M059J (cell line): ENCODE measurements at places on chromosomes 6 and 20.

- no peak for DNase-seq
Measured at GRCh38 chr20:24820345-24820744, 128.7 kb upstream of the CST7 start.

- peak; percentile 56 for DNase-seq
Measured at GRCh38 chr6:24126586-24127192, 674 bp downstream of the NRSN1 start.

DNA sequence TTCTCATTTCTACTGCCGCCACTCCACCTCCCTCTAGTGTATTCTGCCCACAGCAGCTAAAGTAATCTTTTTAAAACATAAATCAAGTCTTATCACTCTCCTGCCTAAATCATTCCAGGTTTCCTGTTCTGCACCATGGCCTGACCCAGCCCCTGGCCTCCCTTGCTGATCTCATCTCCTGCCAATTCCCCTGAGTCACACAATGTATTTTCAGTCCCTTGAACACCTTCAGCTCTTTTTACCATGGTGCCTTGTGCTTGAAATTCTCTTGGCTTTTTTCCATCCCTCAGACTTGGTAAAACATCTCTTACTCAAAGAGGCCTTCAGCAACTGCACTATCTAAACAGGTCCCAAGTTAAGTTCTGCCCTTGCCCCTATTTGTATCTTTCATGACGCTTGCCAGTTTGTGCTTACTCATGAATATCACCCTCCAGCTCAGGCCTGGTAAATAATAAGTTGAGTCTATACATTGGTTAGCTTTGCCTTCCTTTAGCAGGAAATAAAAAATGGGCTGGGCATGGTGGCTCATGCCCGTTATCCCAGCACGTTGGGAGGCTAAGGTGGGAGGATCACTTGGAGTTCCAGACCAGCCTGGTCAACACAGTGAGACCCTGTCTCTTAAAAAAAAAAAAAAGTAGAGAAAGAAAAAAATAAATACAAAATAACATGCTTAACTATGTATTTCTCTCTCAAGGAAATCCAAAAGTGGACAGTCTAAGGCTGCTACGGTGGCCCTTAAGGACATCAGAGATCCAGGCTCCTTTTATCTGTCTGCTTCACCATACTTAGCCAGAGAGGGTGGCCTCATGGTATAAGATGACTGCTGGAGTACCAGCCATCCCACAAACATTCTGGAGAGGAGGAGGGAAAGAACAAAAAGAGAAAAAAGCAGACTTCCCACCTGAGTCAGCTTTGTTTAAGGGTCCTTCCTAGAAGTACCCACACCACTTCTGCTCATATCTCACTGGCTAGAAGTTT is 62.2 kb downstream of the ARFGEF2 start:
- peak; percentile 100 for DNase-seq

- no peak for DNase-seq
Measured at GRCh38 chr6:106003268-106003987, 82.7 kb upstream of the PRDM1 start.

DNA sequence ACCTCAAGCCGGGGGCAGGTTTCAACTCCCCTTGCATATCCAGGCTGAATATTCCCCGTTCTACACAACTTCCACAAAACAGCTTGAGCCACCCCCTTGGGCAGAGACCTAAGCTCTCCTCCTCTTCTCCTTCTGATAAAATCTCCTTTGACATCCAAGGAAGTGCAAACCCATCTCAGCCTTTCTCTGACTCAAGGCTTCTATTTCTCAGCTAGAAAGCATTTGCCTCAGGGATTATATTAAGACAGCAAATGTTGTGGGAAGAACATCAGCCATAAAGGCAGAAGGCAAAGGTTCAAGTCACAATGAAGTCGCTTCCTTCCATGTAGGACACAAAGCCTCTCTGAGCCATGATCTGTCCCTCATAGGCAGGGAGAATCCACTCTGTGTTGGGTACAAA is 386.6 kb upstream of the ARID1B start:
- DNase-seq: peak; percentile 71

DNA sequence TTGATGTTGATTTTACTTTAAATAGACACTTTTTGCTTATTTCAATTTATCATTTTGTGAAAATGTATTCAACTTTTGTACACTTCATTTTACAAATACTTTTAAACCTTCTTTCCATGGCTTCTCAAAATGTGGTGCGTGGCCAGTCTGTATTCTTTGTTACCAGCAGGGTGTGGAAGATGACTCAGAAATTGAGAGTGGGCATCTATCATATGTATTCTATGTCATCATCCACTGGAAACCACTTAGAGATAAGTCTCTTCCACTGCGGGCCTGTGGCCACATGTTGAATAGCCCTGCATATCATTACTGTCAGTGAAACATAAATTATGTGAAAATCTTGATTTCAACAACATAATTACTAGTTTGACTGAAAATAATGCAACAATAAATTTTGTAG is 52.6 kb upstream of the MC3R start:
- DNase-seq: no peak

- no peak for DNase-seq
Measured at GRCh38 chr20:57308451-57309271, 20.9 kb upstream of the SPO11 start.

DNA sequence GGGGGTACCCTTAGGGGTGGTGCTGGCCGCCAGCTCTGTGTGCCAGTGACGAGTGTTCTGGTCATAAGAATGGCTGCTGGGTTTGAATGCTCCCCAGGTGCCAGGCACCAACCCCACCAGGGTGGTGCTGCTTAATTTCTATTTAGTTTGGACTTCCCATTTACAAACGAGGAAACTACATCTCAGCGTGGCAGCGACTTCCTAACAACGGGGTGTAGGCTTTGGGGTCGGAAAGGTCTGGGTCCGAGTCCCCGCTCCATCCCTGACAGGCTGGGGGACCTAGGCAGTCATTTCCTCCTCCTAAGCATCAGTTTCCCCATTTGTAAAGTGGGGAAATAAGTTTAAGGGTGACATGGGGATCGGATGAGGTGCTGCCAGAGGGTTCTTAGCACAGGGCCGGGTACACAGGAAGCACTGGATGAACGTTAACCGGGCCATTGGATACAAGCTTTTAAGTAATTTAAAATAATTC is 30.3 kb downstream of the CEBPB start:
- DNase-seq: no peak

GRCh38 chr6:105985098-105985815 is 100.9 kb upstream of the PRDM1 start:
- peak; percentile 45 for DNase-seq
